GM23338 (cell line): ENCODE measurements at places on chromosomes 4 and X.

- H3K27ac ChIP-seq, result no peak overlapping the region
- no peaks in the 10 kb centered on the region for H3K36me3 ChIP-seq
- no peak for DNase-seq
- H3K27me3 ChIP-seq, result no peaks in the 10 kb centered on the region
Measured at GRCh38 chr4:171340258-171340657, 472.9 kb upstream of the GALNTL6 start.

DNA sequence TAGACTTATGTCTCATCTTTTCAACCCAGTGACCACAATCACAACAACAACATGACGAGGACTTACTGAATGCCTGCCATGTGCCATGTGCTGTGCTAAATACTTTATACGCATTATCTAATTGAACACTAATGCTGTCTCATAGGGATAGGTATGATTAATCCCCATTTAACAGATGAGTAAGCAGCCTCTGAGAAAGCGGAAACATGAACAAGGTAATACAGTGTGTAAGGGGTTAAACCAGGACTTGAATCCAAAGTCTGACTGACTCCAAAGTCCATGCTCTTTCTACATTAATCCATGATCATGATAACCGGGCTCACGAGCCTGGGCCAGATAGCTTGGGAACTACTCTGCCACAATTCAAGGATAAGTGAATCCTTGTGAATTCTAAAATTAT lies 105.3 kb upstream of the MBNL3 start:
- H3K36me3 ChIP-seq, result no peaks in the 10 kb centered on the region
- H3K27ac ChIP-seq, result no peak overlapping the region
- H3K4me1 ChIP-seq, result no peaks in the 10 kb centered on the region
- no peaks in the 10 kb centered on the region for H3K27me3 ChIP-seq

GRCh38 chr4:106502106-106502699 lies 133.6 kb upstream of the GIMD1 start:
- no peaks in the 10 kb centered on the region for H3K4me1 ChIP-seq
- H3K27me3 ChIP-seq, result no peaks in the 10 kb centered on the region
- DNase-seq, result peak; percentile 86
- no peak overlapping the region for H3K27ac ChIP-seq

GRCh38 chrX:25618248-25618647 lies 519.9 kb upstream of the MAGEB18 start:
- DNase-seq, result no peak
- no peak overlapping the region for H3K27ac ChIP-seq
- no peak overlapping the region for H3K4me3 ChIP-seq
- H3K27me3 ChIP-seq, result no peaks in the 10 kb centered on the region

GRCh38 chr4:17315459-17315858 lies 196.4 kb downstream of the QDPR start:
- no peaks in the 10 kb centered on the region for H3K27me3 ChIP-seq
- H3K27ac ChIP-seq, result no peak overlapping the region
- H3K4me3 ChIP-seq, result no peak overlapping the region
- no peak for DNase-seq

DNA sequence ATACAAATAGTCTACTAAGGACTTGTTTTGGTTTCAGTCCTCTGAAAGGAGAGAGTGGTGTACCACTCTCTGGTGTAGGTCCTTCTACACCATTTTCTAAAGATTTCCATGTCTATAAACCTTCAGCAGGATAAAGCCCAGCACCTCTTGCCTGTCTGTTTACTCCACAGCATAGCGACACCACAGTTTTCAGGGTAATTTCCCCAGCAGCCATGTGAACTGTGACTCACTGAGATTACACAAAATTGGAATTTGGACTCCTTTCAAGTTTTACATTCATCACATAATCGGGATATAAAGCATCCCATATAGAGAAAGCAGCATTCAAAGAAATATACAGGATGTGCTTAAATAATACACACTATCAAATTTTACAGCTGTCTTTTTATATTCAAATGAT lies 229.6 kb downstream of the PRDM5 start:
- no peak overlapping the region for H3K4me3 ChIP-seq
- no peak for DNase-seq
- no peaks in the 10 kb centered on the region for H3K27me3 ChIP-seq
- H3K4me1 ChIP-seq, result 0 out of 2 replicates have a peak, but pooled peaks cover 6% of the 10 kb centered on the region
- H3K36me3 ChIP-seq, result no peaks in the 10 kb centered on the region
- no peak overlapping the region for H3K27ac ChIP-seq

GRCh38 chrX:152619897-152620296 lies 17.8 kb upstream of the GABRQ start:
- H3K36me3 ChIP-seq, result no peaks in the 10 kb centered on the region
- H3K27me3 ChIP-seq, result no peaks in the 10 kb centered on the region
- H3K27ac ChIP-seq, result no peak overlapping the region
- no peak for DNase-seq

- no peak overlapping the region for H3K27ac ChIP-seq
- no peak for DNase-seq
- no peaks in the 10 kb centered on the region for H3K27me3 ChIP-seq
- no peaks in the 10 kb centered on the region for H3K4me1 ChIP-seq
Measured at GRCh38 chr4:108831886-108832285, 69.0 kb upstream of the ETNPPL start.

DNA sequence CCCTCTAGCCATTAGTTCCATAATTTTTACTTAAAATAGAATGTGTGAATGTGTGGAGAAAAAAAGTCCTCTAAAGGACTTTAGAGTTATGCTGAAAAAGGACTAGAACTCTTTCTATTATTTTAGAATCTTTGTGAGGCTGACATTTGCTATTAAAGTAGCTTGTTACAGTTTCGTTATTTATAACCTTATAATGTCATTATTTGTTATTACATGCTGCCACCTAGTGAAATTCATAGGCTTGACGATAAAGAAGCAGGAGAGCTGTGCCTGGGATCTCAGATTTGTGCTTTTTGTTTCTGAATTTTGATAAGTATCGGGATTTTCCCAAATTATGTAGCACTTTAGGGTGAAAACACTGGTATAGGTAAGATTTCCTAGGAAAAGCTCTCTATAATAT lies 38.5 kb upstream of the TAPT1 start:
- H3K27me3 ChIP-seq, result no peaks in the 10 kb centered on the region
- no peaks in the 10 kb centered on the region for H3K4me1 ChIP-seq
- H3K4me3 ChIP-seq, result no peak overlapping the region

GRCh38 chr4:94489098-94489497 lies 37.4 kb downstream of the PDLIM5 start:
- peaks cover 3% of the 10 kb centered on the region; the same call in 1 of the 2 replicates for H3K4me1 ChIP-seq
- no peaks in the 10 kb centered on the region for H3K27me3 ChIP-seq
- H3K4me3 ChIP-seq, result no peak overlapping the region
- H3K36me3 ChIP-seq, result no peaks in the 10 kb centered on the region
- no peak for DNase-seq

DNA sequence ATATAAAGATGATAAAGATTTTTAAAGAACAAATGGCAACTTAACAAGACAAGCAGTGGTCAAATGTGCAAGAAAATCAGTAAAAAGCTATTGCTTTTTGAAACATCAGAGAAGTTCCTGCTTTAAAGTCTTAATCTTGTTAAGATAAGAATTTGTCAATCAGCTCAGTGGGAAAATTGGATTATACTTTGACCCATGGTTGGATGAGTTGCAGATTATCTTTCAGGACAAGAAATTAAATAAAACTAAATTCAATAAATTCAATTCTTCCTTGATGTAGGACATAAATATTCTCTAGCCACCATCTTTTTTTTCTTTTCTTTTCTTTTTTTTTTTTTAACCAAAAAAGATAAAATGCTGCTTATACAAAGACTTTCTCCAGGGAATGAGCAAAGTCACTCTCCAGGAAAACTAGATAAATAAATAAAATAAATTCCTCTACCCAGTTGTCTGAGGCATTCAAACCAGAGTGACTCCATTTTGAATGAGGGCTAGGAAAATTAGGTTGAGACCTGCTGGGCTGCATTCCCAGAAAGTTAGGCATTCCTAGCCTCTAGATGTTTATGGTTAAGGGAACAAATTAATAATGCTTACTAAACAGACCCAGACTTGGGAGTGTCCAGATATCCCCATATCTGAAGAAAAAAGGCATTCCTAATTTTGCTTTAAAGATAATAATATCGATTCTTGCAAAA lies 211.2 kb downstream of the SNCA start:
- no peaks in the 10 kb centered on the region for H3K4me1 ChIP-seq
- H3K36me3 ChIP-seq, result no peaks in the 10 kb centered on the region
- DNase-seq, result no peak
- H3K27ac ChIP-seq, result no peak overlapping the region
- no peaks in the 10 kb centered on the region for H3K27me3 ChIP-seq

- no peak for DNase-seq
- no peaks in the 10 kb centered on the region for H3K27me3 ChIP-seq
- no peak overlapping the region for H3K4me3 ChIP-seq
- no peaks in the 10 kb centered on the region for H3K36me3 ChIP-seq
- H3K4me1 ChIP-seq, result no peaks in the 10 kb centered on the region
- no peak overlapping the region for H3K27ac ChIP-seq
Measured at GRCh38 chrX:143571521-143571920, 54.2 kb upstream of the SPANXN3 start.

DNA sequence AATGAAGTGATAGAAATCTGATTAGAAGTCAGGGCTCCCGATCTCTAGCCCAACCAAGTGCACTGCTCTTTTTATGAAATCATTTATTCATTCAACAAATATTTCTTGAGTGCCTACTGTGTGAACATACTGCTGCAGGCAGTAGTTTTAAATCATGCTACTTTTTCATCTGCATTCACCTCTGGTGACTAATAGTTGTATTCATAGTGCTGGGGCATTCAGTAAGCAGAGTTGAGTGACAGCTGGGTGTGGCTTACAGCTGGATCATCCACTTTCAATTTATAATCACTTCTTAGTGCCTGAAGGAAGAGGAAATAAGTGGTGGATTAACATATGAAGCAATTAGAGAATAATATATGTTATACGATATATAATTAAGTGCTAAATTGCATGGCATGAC lies 94.1 kb upstream of the HPRT1 start:
- no peaks in the 10 kb centered on the region for H3K36me3 ChIP-seq
- H3K27ac ChIP-seq, result no peak overlapping the region
- no peak overlapping the region for H3K4me3 ChIP-seq
- H3K4me1 ChIP-seq, result no peaks in the 10 kb centered on the region
- no peak for DNase-seq
- no peaks in the 10 kb centered on the region for H3K27me3 ChIP-seq

GRCh38 chr4:149676076-149676475 lies 139.6 kb downstream of the IQCM start:
- H3K4me3 ChIP-seq, result no peak overlapping the region
- DNase-seq, result no peak
- no peaks in the 10 kb centered on the region for H3K36me3 ChIP-seq
- no peaks in the 10 kb centered on the region for H3K4me1 ChIP-seq

DNA sequence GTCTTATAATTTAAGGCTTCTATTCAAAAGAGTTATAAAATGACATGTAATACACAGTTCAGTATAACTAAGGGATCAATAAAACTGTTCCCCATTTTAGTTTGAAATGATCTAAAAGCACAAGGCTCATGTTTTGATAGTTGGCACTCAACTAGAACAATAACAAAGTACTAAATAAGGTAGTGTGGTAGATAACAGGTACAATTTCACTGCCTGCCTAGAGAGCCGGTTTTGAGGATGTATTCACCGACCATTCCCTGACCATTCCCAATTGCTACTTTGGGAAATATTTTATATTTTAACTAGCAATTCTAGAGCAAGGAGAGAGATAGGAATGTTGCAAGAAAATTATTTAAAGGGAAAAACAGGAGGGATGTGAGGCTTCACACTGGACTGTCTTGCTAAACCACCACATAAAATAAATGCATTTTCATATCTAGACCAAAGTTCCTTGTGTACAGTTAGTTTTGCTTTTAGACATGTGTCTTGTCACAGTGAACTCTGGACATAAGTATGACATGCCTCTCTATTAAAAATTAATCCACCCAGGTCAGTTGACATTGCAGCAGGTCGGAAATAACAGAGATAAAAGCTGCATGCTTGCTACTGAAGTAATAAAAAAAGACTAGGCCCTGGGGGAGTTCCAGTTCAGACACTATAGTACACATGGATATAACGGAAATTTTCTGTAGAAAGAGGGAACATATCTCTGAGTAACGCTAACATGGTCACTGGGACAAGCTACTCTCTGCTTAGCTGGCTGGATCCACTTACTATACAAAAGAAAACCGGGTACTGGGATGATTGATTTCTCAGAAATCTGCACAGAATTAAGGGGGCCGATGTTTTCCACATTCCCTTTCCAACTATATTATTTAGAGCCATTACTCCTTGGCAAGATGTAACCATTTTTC lies 56.3 kb upstream of the NAP1L5 start:
- no peaks in the 10 kb centered on the region for H3K27me3 ChIP-seq
- H3K27ac ChIP-seq, result no peak overlapping the region
- H3K4me3 ChIP-seq, result no peak overlapping the region
- no peaks in the 10 kb centered on the region for H3K36me3 ChIP-seq

DNA sequence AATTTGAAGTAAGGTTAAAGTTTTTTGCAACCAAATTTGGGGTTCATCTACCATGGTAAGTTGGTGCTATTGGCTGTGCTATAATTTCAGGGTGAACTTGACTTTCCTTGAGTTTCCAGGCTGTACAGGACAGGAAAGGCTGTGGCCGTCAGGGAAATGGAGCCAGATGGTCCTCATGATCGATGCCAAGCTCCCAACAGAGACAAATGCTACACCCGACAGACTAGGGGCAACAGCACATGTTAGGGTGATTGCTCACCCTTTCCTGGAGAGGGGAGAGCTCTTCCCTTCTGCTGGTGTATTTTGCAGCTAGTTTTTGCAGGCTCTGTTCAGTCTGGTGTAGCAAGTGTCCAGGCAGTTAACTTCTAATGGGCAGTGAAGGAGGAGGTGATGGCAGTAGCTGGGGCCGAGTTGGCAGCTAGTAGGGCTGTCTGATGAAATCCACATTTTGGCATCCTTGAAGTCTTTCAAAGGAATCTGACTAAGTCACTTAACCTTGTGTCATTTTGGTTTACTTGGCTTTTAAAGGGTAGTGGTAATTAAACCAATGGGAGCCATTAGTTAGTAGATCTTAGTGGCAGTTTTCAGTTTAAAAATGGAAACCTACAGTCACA lies 47.8 kb downstream of the GAB1 start:
- no peaks in the 10 kb centered on the region for H3K27me3 ChIP-seq
- H3K36me3 ChIP-seq, result no peaks in the 10 kb centered on the region
- peaks cover 36% of the 10 kb centered on the region for H3K4me1 ChIP-seq

- H3K36me3 ChIP-seq, result no peaks in the 10 kb centered on the region
- no peaks in the 10 kb centered on the region for H3K27me3 ChIP-seq
- no peak overlapping the region for H3K27ac ChIP-seq
Measured at GRCh38 chrX:80285131-80285773, 135.0 kb upstream of the TENT5D start.

GRCh38 chrX:70280573-70280972 lies 1.4 kb upstream of the RAB41 start:
- H3K27ac ChIP-seq, result no peak overlapping the region
- no peaks in the 10 kb centered on the region for H3K27me3 ChIP-seq
- no peak overlapping the region for H3K4me3 ChIP-seq
- no peaks in the 10 kb centered on the region for H3K36me3 ChIP-seq
- no peak for DNase-seq
- H3K4me1 ChIP-seq, result no peaks in the 10 kb centered on the region

GRCh38 chr4:68617003-68617698 lies 41.0 kb upstream of the UGT2B17 start:
- H3K36me3 ChIP-seq, result no peaks in the 10 kb centered on the region
- H3K4me1 ChIP-seq, result no peaks in the 10 kb centered on the region
- no peak overlapping the region for H3K27ac ChIP-seq
- H3K4me3 ChIP-seq, result no peak overlapping the region

- no peaks in the 10 kb centered on the region for H3K27me3 ChIP-seq
- no peak overlapping the region for H3K27ac ChIP-seq
- no peak for DNase-seq
- H3K36me3 ChIP-seq, result no peaks in the 10 kb centered on the region
- no peaks in the 10 kb centered on the region for H3K4me1 ChIP-seq
Measured at GRCh38 chrX:105267167-105267566, 46.7 kb upstream of the TEX13A start.

GRCh38 chr4:183205709-183206108 lies 106.7 kb downstream of the WWC2 start:
- no peak overlapping the region for H3K4me3 ChIP-seq
- H3K27ac ChIP-seq, result no peak overlapping the region
- peaks cover 19% of the 10 kb centered on the region for H3K4me1 ChIP-seq
- peaks cover 8% of the 10 kb centered on the region for H3K36me3 ChIP-seq
